ENCODE measurements at places on chromosomes 4 and X.

- DNase-seq = no peak
These were observed 34.4 kb downstream of the FAM13A start for GRCh38 chr4:89022426-89023128.

- no peak for DNase-seq
These were observed 55.6 kb downstream of the TSPAN7 start for GRCh38 chrX:38616904-38617303.

- no peak for DNase-seq
These were observed 142.9 kb downstream of the SHOX start for GRCh38 chrX:773292-774025.

- DNase-seq = peak; percentile 28
These were observed 45.5 kb downstream of the VGLL1 start for GRCh38 chrX:136577552-136577951.

DNA sequence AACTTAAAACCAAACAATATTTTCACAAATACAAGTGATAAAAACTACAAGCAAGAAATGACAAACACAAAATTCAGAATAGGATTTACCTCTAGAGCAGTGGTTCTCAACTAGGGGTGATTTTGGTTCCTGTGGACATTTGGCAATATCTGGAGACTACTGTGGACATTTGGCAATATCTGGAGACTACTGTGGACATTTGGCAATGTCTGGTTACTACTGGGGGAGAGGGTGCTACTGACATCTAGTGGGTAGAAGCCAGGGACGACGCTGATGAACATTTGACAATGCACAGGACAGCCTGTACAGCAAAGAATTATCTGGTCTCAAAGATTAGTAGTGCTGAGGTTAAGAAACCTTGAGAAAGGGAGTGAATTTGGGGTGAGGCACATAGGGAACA, 169.8 kb downstream of the CLCN4 start:
- no peak for DNase-seq

- DNase-seq = no peak
These were observed 27.9 kb upstream of the PGM2 start for GRCh38 chr4:37798616-37799015.

DNA sequence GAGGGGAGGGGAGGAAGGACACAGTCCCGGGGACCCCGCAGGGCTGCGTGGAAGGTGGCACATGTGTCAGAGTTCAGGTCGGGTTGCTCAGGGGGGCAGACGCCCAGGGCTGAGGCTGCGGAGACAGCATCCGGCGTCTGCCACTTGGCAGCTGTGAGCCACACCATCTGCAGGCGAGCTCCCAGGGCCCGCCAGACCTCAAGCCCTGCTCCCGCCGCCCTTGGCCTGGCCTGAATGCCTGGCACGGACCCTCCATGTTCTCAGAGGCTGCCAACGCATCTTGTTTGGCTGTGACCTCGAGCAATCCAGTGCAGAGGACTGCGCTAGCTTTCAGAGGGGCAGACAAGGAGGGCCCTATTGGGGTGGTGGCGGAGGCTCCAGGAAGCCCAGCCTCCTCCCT, 5.1 kb downstream of the BGN start:
- no peak for DNase-seq

GRCh38 chr4:152132776-152133175, 372.0 kb upstream of the GATB start:
- no peak for DNase-seq

- DNase-seq = no peak
These were observed 31.8 kb upstream of the ZCCHC13 start for GRCh38 chrX:74272230-74272629.

- DNase-seq = no peak
These were observed 3.2 kb upstream of the AMMECR1 start for GRCh38 chrX:110321081-110321480.

- DNase-seq = no peak
These were observed 277.1 kb upstream of the PRKX start for GRCh38 chrX:3990569-3990968.

- DNase-seq = no peak
These were observed 163.9 kb downstream of the KDR start for GRCh38 chr4:54961357-54961975.
